Activated CD8-positive, alpha-beta memory T cell treated with anti-CD3 and anti-CD28 coated beads, Interleukin-2, amount 50 U/mL, for 4 hours (primary cell): ENCODE measurements at places on chromosomes 11 and 22.
A peak's percentile ranks its signal among the peaks of the same experiment; 100 is the strongest.

DNA sequence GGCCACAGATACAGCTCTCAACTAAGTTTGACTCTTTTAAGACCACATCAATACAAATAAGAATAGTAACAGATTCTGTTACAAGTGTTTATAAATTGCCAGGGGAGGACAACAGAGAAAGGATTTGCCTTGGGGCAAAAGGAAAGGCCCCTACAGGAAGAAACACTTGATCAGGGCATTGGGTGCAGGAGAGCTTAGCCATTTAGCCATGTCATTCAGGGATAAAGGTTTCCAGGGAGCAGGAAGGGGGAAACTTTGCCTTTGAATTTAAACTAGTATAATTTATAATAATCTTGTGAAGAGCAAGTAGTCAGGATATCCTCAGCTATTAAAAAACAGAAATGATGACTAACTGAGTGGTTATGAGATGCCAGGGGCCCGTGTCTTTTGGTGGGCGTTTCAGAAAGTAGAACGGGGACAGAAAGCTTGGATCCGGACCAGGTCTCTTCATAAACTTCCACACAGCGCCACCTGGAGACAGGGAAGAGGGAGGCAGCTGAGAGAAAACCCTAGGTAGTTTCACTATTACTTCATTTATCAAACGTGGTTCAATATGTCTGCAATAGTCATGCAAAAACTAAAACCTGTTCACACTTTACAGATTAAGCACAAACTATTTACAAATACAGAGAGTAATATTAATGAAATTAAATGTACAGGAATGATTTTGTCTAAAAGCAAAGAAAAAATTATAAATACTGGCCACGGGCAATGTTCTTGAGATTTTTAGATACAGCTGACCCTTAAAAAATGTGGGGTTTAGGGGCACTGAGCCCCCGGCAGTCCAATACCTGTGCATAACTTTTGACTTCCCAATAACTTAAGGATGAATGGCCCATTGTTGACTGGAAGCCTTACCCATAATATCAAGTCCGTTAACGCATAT is 11.0 kb upstream of the SLC5A4 start:
- DNase-seq = peak; percentile 63

DNA sequence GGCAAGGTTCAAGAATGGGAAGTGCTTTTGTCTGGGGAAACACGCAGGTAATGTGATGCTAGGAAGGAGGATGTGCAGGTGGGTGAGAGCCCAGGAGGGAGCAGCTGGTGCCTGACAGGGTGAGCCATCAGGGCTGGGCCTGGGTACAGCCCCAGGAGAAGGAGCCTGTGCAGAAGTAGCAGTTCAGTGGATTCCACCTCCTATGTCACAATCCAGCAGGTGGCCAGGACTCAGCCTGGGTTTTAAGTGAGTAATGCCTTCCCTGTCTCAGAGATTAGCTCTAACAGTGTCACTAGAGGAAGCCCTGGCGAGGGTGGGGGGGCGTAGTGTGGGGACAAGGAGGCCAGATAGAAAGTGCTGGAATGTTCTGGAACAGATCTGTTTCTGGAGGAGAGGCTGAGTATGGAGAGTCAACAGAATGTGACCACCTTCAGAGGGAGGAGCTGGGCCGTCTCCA is 8.1 kb downstream of the RIC8A start:
- DNase-seq = no peak

DNA sequence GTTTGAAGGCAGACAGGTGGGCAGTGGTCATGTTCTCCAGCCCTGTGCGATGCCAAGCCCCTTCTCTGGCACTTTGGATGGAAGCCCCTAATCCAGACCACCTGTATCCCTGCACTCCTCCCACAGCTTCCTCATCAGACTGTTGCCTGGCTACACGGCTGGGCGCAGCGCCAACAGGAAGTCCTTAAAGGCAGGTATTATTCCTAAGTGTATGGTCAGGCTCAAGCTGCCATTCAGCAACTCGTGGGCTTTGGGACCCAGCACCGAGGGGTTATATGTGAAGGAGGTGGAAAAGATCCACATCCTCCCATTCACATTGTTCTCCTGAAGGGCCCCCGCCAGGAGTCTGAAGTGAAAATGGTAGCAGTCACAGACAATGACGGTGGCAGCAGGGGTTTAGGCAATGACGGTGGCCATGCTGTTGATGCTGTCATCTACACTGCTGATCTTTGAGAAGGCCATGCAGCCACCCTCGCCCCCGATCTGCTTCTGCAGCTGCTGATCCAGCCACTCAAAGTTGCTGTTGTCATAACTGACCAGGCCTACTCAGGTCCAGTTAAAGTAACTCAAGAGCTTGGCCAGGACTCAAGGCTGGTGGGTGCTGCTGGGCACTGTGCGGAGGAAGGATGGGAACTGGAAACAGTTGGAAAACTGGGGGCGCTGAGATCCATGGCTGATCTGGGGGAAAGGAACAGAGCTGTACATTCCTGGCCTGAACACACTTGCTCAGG is 27.7 kb downstream of the OR6Q1 start:
- no peak for DNase-seq

GRCh38 chr11:86755146-86755545 is 45.2 kb upstream of the PRSS23 start:
- no peak for DNase-seq

DNA sequence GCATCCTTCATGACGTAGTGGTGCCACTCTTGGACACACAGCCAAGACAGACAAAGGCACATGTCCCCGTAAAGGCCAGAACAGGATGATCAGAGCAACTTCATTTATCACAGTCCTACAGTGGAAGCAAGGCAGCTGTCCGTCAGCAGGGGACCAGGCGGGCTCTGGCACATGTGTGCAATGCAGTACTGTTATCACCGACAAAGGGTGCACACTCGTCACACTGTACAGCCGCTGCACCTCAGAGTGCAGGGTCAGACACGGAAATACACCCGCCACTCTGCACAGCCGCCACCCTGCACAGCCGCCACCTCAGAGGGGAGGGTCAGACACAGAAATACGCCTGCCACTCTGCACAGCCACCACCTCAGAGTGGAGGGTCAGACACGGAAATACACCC is 13.4 kb upstream of the IL17REL start:
- DNase-seq = no peak

- peak; percentile 98 for DNase-seq
These were observed at the start of gene RNF121 for GRCh38 chr11:71928737-71929443. Gene RNF121, plus strand, starts transcription at chr11:71929046. Its CDS starts 16 bp downstream, at chr11:71929062.

DNA sequence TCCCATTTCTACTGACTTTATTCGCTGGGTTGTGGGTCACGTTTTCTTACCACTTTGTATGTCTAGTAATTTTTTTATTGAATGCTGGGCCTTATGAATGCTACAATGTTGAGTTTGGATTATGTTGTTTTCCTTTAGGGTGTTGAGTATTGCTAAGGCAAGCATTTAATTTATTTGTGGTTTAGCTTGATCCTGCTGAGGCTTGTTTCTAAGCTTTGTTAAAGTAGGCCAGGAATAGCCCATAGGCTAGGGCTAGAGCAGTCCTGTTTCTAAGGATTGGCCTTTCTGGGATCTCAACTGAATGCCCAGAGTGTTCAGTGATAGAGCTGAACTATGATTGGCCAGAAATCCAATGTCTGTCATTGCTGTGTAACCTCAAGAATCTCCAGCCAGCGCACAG is 56.1 kb upstream of the LDLRAD3 start:
- no peak for DNase-seq

- no peak for DNase-seq
These were observed 29.4 kb upstream of the NAV2 start for GRCh38 chr11:19683141-19683805.

GRCh38 chr11:2256951-2257700 is 13.3 kb downstream of the ASCL2 start:
- DNase-seq = no peak

DNA sequence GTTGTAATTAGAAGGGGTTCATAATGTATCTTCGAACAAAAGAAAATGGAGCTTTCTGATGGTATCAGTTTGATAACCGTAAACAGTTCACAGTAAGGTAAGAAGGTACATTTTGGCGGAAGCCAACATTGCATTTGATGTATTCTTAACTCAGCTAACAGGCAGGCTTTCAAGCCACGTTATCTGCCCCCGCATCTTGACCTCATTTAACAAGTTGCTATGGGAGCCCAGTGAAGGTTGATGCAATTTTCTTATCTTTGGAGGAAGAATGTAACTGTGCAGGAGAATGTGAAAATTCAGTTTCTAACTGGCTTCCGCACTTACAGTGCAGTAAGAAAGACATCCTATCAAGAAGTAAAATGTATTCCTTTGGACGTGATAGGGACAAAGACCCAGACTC is 110.6 kb downstream of the ETS1 start:
- peak; percentile 59 for DNase-seq

- DNase-seq = no peak
These were observed 1726.1 kb upstream of the RAG2 start for GRCh38 chr11:38323961-38324761.

GRCh38 chr11:128171506-128171905 is 415.9 kb downstream of the ETS1 start:
- no peak for DNase-seq

GRCh38 chr22:43408009-43408408 is 3.8 kb upstream of the MPPED1 start:
- DNase-seq = no peak

- DNase-seq = peak; percentile 51
These were observed 4.0 kb downstream of the TRIM6 start for GRCh38 chr11:5600374-5600851.

GRCh38 chr11:35097814-35098455 is 41.0 kb upstream of the CD44 start:
- DNase-seq = no peak

- no peak for DNase-seq
These were observed 139.6 kb downstream of the TRIM44 start for GRCh38 chr11:35802221-35802620.

- no peak for DNase-seq
These were observed 13.7 kb downstream of the PDHX start for GRCh38 chr11:34929794-34930763.

DNA sequence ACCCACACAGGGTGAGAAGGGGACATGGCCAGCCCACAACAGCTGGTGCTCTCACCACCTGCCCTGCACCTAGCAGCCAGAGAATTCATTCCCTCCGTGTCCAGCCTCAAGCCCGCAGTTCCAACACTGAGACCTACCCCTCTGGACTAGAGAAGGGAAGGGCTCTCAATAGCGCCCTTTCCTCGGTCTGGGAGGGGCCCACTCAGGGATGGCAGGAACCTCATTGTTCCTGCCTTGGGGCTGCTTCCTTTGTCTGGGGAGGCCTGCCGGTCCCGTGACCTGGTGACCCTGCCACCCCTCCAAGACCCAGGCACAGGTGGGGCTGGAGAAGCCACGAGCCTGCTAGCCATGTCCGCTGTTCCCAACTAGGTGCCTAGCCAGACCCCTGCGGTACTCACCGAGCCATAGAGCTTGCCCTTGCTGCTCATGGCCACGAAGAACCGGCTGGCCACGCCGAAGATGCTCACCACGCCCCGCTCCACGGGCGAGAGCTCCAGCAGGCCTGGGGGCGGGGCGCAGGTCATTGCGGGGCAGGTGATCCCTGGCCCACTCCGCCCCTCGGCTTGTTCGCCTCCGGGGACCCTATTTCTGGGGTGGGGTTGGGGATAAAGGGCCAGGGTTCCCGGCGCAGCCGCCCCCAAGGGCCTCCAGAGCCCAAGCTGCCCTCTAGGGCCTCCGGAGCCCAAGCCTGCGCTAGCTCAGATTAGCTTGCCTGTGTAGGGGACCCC is 1.4 kb downstream of the FGF4 start:
- DNase-seq = no peak

GRCh38 chr11:119832202-119832935 is 103.4 kb upstream of the NECTIN1 start:
- DNase-seq = no peak

GRCh38 chr11:64626637-64627036 is 35.6 kb downstream of the SLC22A12 start:
- no peak for DNase-seq

GRCh38 chr11:134988495-134988894 is 576.5 kb upstream of the B3GAT1 start:
- DNase-seq = no peak

- DNase-seq = no peak
These were observed 8.5 kb upstream of the SCYL1 start for GRCh38 chr11:65516135-65516968.

- DNase-seq = no peak
These were observed 15.5 kb upstream of the RAPSN start for GRCh38 chr11:47464483-47464882.

- no peak for DNase-seq
These were observed 78.9 kb downstream of the ANO3 start for GRCh38 chr11:26410706-26411366.
